ENCODE measurements at places on chromosomes 16 and 17. TPM values are rescaled to one million over a fixed set of nuclear protein-coding genes. Genes with fewer than 3 reads are reported as not detected.

CCDC200 gene
- total RNA-seq, result not detected

DHRS7B gene
- total RNA-seq, result 23.4 TPM

- H3K36me3 ChIP-seq, result no peaks in the 10 kb centered on the region
- no peak for DNase-seq
- H3K27me3 ChIP-seq, result no peaks in the 10 kb centered on the region
- H3K27ac ChIP-seq, result no peak overlapping the region
- H3K4me3 ChIP-seq, result no peak overlapping the region
Observed at GRCh38 chr17:78272181-78272913, 40.9 kb downstream of the TMEM235 start.

DNA sequence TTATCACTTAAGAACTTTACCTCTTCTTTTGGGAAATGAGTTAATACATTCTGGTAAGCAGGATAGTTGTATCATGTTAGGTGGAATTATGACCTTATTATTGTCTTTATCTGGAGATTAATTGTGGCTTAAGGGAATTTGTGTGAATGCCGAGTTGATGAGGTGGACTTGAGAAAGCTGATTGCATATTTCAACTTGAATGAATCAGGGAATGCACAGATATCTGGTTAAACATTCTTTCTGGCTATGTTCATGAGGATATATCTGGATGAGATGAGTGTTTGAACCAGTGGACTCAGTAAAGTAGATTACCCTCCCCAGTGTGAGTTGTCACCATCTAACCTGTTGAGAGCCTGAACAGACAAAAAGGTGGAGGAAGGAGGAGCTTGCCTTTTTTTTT lies 326.1 kb upstream of the GOT2 start:
- no peak overlapping the region for H3K4me3 ChIP-seq
- no peak for DNase-seq
- H3K27ac ChIP-seq, result no peak overlapping the region
- H3K36me3 ChIP-seq, result no peaks in the 10 kb centered on the region
- no peaks in the 10 kb centered on the region for H3K4me1 ChIP-seq
- H3K27me3 ChIP-seq, result peaks cover 3% of the 10 kb centered on the region
